ENCODE measurements at places on chromosomes 13 and 19.

GRCh38 chr13:59211606-59212005 is 952.1 kb downstream of the DIAPH3 start:
- no peak for DNase-seq

GRCh38 chr19:18480006-18480691 is 41.7 kb downstream of the ELL start:
- peak; percentile 53 for DNase-seq

- peak; percentile 98 for DNase-seq
Observed at GRCh38 chr13:93262729-93263345, 36.2 kb downstream of the GPC6 start.

GRCh38 chr19:10190026-10190425 is 4.7 kb downstream of the DNMT1 start:
- peak; percentile 2 for DNase-seq

GRCh38 chr19:40585241-40585981 is 8.7 kb downstream of the SHKBP1 start:
- peak; percentile 67 for DNase-seq

Measured in HCEC 1CT (cell line).